ENCODE measurements at places on chromosomes 5 and 9.

DNA sequence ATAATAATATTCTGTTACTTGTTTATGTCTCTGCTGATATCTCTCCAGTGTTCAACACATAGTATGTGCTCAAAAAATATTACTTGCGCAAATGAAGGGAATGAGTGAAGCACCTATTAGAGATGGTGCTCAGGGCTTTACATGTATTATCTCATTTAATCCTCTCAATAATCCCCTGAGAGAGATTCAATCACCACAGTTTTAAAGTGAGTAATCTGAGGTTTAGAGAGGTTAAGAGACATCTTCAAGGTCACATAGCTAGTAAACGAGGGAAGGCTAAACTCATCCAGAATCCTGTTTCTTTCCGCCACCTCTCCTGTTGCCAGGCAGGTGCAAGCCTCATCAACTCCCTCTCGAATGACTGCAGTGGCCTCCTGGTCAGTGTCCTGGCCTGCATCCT, 82.0 kb downstream of the UGCG start:
- no peak for DNase-seq

DNA sequence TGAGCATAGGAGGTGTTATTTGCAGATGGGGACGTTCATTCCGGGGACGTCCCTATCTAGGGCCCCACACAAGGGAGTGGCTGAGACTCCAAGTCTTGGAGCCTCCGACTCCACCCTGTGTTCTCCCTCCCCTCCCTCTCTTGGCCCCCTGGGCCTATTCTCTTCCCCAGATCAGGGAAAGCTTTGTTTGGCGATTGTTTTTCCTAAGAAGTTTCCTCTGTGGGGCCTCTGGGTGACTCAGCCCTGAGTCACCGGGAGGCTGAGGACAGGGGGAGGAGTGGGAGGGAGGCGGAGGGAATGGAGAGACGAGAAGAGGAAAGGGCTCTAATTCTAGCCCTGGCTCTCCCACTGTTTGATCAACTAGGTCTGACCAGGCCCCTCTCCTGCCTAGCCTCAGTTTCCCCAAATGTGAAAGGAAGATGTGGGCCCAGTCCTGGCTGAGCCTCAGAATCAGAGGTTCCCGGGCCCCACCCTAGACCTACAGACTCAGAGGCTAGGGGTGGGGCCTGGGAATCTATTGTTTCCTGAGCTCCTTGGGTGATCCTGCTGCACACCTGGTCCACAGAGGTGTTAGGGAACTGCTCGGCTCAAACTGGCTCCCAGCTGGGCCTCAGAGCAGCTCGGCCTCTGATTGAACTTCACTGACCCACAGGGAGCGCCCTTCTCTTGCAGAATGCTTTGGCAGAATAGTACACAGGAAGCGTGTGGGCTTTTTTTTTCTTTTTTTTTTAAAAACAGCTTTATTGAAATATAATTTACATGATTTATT, 19.2 kb downstream of the GSN start:
- DNase-seq: peak; percentile 87

GRCh38 chr5:167348980-167349379, 942.5 kb upstream of the WWC1 start:
- no peak for DNase-seq

GRCh38 chr9:33466565-33467495, 6.9 kb downstream of the NOL6 start:
- peak; percentile 12 for DNase-seq

DNA sequence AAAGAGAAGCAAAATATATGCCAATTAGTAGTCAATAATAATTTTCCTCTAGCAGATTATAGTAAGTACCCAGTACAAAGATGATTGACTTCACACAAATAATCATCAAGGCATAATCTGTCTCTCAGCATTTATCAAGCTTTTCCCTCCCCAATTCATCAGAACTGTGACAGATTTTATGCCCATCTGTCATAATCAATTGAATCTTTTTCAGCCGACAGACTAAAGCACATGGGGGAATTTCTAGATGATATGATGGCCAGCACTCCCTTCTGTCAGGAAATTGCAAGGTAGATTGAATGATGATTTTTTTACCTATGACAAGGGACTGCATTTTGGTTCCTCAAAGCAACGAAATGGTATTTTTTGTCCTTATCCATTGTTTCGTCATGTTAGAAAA, 227.1 kb upstream of the CYLC2 start:
- DNase-seq: no peak

- no peak for DNase-seq
These were observed 13.0 kb downstream of the DNAJC18 start for GRCh38 chr5:139426203-139426885.

GRCh38 chr9:69223605-69224004, 49.5 kb downstream of the TJP2 start:
- peak; percentile 3 for DNase-seq

DNA sequence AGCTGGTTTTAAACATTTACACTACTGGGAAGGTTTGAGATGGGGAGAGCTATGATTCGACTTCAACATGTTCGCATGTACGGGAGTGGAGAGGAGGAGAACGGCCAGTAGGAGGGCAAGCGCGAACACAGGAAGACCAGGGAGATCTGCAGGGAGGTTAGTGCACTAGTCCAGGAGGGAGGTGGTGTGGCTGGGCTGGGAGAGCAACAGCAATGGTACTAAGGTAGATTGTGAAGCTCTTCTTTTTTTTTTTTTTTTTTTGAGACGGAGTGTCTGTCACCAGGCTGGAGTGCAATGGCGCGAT, 16.6 kb downstream of the IER5L start:
- DNase-seq: no peak

DNA sequence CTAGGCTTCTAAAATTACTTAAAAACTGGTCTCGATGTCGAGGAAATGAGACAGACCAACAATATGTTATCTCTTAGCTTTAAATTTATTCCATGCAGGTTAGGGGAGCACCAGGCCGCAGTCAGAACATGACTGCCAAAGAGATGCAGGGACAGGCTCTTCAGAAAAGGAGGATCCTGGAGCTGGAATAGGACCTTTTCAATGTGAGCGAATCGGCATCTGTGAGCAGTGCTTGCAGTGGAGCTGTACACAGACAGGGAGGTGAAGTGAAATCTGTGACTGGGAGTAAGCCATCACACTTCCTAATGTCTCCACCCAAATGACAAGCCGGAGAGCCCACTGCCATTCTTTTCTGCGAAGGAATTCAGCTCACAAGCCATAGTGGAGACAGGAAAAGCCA, 78.2 kb downstream of the EFNA5 start:
- DNase-seq: no peak

GRCh38 chr9:112033237-112034215, 136.9 kb downstream of the UGCG start:
- no peak for DNase-seq

DNA sequence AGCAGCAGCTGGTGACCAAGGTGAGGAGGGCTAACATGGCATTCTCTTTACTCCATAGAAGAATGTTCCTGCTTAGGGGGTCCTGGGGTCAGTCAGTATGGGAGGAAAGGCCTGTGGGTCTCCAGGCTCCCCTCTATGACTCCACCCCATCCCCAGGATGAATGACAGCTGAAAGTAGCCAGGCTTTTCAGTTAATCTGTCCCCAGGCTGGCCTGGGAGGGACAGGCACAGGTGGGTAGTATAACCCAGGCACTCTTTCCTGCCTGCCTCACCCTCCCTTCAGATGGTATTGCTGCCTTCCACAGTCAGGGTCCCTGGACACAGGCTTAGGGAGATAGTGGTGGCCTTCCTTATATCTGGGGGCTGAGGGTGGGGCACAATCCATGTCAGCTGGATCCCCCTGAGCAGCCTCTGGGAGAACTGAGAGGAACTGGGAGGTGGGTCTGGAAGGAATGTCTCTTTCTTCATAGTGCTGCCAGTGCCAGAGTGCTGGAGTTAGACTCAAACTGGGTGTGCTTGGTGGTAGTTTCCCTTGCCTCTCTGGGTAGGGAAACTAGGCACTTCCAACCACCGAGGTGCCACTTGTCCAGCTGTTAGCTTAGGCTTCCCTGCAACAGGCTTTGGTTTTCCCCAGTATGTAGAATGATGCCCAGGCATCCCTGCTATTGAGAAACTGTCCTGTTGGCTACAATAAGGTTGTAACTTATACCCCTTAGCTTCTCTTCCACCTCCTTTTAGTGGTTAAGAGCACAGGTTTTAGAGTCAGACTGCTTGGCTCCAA, 27.8 kb downstream of the LARP1 start:
- DNase-seq: no peak

DNA sequence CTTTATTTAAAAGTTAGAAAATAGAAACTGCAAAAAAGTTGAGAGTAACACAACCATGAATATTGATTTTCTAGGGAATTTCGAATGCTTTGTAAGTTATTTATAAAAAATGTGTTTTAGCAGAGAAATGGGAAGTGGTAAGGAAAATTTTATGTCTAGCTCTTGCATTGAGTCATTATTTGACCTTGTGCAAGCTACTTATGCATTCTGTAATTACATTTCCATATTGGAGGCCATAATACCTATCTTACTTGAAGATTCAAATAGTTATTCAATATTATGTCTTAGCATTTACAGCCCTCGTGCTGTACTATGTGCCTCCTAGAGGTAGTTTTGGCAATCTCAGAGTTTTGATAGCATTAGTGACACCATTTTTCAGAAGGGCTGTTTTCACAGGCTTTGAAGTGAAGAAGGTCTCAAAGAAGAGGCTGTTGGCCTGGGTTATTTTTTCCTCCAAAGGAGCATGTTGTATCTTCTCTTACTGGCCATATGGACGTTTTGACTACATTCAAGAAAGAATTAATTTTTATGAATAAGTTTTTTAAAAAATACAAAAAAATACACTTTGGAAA, 7.4 kb upstream of the DAP start:
- no peak for DNase-seq

DNA sequence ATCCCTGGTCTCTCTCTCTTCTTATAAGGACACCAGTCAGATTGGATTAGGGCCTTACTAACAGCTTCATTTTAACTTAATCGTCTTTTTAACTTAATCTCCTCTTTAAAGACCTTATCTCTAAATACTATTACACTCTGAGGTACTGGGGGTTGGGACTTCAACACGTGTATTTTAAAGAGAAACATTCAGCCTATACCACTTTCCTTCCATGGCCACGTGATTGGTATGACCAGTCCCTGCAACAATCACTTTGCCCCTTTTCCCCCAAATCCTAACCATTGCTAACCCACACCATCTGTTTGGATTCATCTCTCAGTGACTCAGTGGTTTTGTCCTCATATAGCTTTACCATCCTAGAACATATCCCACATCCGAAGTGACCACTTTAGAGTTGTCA, 3.8 kb upstream of the MAN2A1 start:
- no peak for DNase-seq

GRCh38 chr5:142931896-142932686, 161.9 kb downstream of the ARHGAP26 start:
- DNase-seq: no peak

DNA sequence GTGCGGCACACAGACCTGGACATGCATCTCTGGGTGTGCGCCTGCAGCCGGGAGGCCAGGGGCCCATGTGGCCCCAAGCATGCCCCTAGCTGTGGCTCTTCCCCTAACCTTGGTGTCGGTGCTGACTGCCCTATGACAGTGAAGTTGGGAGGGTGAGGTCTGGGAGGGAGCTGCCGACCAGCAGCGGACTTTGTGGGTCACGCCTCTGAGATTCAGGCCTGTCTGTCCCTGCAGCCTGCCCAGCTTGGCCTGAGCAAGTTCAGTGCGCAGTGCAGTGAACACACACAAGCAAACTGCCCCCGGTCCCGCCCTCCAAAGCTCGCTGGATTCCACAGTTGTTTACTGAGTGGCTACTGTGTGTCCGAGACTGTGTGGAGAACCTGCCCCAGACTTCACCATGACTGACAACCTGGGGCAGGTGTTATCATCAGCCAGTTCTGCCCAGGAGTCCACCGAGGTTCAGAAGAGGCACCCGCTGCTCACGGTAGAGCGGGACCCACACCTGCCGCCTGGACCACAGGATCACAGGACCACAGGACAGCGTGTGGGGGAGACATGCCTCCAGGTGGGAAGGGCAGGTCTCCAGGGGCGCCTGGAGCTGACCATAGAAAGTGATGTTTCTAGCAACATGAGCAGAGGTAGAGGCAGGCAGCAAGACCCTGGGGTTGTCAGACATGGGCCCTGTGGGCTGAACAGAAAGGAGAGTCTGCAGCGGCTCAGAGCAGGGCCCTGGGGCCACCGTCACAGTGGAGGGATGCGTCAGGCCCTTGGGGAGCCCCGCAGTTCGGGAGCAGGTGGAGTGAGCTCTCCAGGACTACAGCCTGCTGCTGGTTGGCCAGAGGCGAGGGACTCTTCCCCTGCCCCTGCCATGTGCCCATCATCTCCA, 105.1 kb downstream of the PHF2 start:
- DNase-seq: no peak

DNA sequence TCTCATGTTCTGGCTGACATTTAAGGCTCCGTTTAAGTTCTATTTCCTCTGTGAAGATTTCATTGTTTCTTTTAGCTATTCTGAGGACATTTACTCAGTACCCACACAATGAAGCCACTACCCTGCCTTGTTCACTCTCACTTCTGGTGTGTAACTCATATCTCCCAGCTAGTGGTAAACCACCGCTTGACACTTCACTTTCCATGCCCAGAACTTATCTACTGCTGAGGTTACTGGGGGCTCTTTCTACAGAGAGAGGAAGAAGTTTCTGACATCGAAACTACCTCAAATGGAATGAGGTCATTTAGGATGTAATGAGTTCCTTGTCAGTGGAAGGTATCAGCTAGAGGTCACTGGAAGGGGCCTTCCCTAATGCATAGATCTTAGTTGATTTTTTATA, 501.5 kb downstream of the DMAC1 start:
- DNase-seq: no peak

DNA sequence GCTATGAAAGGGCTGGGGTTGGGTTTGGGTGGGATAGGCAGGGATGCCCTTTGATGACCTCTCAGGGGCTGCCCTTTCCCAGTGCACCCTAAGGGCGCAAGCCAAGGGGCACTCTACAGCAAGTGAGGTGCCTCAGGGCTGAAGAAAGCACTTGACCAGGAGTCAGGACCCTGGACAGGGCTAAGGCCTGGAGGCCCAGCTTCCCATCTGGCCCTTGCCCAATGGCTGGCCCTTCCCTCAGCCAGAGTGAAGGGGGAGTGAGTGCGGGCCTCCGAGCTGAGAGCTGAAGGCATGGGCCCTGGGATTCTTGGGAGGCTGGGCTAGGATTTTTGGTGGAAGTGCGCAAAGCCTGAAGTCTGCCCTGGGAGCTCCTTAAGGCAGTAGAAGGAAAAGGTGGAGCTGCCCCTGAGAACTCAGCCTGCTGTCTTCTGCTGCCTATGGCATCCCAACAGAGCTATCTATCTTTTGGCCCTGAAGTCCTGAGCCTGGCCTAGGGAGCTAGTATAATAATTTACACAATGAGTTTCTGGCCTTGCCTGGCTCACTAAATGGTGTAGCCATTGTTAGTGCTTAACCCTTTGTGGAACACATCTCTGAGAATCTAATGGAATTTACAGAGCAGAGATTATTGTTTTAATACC, 16.4 kb downstream of the JADE2 start:
- no peak for DNase-seq

- no peak for DNase-seq
These were observed 118.7 kb upstream of the NEK6 start for GRCh38 chr9:124139001-124139400.

- no peak for DNase-seq
These were observed 22.8 kb upstream of the FOXB2 start for GRCh38 chr9:76996700-76997099.

DNA sequence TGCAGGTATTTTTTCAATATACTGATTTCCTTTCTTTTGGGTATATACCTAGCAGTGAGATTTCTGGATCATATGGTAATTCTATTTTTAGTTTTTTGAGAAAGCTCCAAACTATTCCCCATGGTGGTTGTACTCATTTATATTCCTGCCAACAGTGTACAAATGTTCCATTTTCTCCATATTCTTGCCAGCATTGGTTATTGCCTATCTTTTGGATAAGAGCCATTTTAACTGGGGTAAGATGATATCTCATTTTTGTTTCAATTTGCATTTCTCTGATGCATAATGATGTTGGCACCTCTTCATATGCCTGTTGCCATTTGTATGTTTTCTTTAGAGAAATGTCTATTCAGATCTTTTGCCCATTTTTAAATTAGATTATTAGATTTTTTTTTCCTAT, 85.6 kb upstream of the FST start:
- no peak for DNase-seq
